ENCODE measurements at places on chromosomes 13 and 19.

GRCh38 chr13:52664272-52664671 lies 11.6 kb downstream of the SUGT1 start:
- DNase-seq, result no peak

- no peak for DNase-seq
Measured at GRCh38 chr13:101916775-101917474, 464.4 kb downstream of the ITGBL1 start.

DNA sequence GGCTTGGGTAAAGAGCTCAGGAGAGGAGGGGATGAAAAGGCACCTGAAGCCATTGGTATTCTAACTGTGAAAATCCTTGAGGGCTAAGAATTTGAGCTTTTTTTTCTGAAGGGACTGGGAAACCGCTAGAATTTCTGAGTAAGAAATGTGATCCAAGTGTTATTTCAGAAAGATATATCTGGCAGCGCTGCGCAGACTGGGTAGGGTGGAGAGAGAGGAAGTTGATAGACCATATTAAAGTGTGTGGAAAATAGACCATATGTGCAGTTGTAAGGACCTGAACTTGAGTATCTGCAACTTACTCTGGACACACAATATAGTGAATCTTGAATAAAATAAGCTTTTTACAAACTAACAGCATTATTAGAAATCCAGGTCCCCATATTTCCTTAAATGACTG lies 427.4 kb downstream of the NDFIP2 start:
- no peak for DNase-seq

- DNase-seq, result no peak
Measured at GRCh38 chr13:107374038-107374437, 806.1 kb upstream of the ARGLU1 start.

DNA sequence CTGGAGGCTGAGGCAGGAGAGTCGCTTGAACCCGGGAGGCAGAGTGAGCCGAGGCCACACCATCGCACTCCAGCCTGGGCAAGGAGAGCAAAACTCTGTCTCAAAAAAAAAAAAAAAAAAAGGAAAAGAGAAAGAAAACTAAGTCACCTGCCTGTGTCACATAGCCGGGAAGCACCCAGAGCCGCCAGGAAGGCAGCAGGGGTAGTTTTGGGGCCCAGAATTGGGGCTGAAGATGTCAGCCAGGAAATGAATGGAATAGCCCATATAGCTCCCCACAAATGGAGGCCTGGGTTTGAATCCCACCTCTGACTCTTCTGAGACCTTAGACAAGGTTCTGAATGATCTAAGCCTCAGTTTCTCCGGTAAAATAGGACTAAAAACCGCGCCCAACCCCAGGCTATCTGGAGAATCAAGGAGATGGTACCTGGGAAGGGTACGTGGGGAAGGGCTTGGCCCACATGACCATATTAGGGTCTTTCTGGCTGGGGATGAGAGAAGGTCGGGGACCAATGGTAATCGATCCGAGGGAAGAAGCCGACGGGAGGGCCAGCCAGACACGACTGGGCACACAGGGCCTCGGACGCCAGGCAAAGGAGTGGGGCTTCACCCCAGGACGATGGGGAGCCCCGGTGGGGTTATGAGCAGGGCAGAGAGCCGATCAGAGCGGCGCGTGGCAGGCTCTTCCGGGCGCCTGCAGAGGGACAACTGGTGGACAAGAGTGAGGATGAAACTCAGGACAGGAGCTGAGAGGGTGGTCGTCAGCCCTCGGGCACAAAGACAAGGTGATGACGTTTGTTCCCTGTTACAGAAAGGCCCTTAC lies 14.4 kb downstream of the CCDC124 start:
- no peak for DNase-seq

DNA sequence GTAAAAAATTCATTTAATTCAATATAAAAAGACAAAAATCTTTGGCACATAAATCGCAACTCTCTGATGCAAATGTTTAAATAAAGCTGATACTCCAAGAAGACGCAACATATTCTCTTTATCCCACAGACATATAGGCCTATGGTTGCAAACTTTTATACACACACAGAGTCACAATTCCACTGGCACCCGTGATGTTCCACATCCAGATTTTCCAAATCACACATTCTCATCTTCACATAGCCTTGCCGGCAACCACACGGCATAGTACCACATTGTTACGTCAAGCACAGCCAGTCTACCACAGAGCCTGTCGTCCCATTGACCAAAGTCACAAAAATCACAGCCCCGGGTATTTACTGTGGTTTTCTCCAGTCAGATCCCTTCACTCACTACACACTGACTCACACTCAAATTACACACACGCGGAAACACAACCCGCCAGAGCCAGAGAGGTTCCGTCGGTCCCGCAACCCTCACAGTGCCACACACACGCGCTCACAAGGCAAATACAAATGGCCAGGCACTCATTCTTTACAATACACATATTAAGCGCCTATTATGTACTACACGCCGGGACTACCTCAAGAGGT lies 546 bp upstream of the ZNF546 start:
- no peak for DNase-seq

DNA sequence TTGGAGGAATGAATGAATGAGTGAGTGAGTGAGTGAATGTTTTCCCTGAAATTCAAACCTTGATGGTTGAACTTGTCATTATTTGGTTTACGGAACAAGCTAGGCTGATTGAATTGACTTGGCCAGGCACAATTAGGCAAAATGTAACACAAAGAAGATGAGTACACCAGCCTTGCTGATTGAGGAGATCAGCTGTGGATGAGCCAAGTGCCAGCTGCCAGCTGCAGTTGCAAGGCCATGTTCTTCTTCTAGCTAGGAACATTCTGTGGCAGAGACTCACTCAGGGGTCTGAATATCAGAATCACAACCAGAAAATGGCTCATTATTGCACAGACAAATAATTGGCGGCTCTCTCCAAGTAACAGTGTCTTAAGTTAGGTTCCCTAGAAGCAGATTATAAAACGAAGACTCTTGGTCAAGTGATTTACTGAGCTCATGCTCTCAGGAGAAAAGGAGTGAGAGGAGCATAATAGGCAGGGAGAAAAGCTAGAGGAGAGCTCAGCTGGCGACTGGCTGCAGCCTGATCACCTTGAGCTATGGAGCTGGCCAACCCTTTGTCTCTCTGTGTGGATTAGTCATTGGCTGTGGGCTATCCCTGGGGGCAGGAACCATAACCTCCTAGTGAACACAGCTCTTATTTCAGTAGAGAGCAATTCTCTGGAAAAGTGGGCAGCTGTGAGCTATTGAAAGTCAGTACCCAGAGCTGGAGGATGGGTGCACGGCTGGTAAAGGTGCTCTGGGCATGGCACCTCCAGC lies 225.3 kb upstream of the SERP2 start:
- no peak for DNase-seq

GRCh38 chr19:47707135-47707925 lies 5.9 kb upstream of the EHD2 start:
- peak; percentile 71 for DNase-seq

- DNase-seq, result no peak
Measured at GRCh38 chr13:25252225-25252624, 35.1 kb downstream of the MTMR6 start.

DNA sequence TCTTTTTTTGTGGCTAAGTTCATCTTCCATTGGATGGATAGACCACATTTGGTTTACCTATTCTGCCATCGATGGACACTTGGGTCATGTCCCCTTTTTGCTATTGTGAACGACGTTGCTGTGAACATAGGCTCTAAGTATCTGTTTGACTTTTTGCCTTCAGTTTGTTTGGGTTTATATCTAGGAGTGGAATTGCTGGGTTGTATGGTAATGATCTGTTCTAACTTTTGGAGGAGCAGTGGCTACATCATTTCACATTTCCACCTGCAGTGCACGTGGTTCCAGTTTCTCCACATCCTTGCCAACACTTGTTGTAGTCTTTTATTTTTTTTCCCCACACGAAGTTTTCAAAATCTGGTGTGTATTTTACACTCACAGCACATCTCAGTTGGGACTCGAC lies 21.7 kb downstream of the BICRA start:
- DNase-seq, result no peak

GRCh38 chr13:109959903-109960302 lies 173.5 kb upstream of the IRS2 start:
- no peak for DNase-seq

- no peak for DNase-seq
Measured at GRCh38 chr13:25908366-25908765, 143.4 kb downstream of the SHISA2 start.

DNA sequence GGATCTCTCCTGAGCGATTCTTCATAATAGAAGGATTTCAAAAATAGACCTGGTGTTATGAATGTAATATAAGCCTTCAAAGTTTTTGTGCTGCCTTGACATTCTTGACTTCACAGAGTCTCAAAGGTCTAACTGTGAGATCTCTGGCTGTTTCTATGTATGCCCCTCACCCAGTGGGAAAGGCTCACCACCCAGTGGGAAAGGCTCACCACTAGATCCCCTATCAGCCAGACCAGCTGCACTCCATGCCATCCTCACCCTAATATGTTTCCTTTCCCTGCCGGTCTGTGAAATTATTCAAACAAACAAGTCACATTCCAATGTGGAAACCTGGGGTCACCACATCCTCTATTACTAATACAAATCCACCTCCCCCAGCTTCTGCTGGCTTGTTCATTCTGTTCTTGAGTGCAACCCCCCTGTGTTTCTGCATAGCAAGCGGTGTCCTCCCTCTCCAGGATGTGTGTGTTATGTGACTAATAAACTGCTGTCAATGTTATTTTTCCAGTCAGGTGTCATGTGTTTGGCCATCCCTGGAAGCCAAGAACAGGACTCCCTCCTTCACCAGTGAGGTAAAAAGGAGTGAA lies 13.8 kb upstream of the SLITRK1 start:
- no peak for DNase-seq

- peak; percentile 75 for DNase-seq
Measured at GRCh38 chr13:110138010-110138699, 168.8 kb downstream of the COL4A1 start.

DNA sequence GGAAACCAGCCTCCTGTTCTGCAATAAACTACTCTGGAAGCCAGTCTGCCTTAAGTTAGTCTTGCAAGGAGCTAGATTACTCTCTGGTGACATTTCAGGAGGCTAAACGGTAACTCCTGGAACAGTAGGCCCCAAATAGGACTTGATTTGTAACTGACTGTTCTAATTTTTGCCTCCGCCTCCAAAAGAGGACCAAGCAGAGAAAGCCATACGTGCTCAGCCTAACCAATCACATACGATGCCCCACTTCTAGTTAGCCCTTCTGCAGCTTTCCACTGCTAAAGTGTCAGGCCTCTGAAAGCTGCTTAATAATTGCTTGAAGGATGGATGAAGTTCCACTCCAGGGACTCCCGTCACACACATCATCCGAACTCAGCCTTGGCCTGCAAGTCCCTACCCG lies 744 bp downstream of the ZNF805 start:
- no peak for DNase-seq

DNA sequence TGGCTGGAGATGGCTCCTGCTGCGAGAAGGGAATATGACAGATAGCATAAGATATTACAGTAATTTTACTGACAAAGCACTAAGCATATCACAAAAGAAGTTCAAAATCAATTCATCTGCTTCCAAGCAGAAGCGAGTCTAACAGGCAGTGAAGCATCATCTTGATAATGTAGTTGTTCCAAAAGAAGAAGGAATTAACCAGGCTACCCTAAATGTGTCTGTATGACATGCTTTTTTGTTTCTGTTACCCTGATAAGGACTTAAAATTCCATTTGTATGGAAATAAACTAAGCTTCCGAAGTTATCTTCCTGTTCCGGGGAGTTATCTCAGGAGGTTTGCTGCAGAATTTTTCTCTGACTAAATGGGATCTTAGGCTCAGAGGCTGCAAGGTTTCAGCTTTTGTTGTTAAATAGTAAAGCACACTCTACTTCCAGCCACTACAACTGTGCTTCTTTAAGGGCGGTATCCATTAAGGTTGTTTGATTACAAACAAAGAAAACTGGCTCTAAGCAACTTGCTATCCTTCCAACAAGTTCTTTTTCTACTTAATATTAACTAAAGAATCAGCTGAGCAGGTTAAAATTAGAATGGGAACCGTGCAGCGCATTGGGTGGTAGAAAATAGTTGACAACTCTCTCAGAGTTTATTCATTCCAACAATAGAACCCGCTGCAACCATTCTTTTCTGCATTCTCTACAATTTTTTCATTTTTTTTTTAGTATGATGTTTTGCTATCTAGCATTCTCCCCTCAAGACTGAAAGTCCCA lies 607.3 kb downstream of the UQCRFS1 start:
- no peak for DNase-seq

DNA sequence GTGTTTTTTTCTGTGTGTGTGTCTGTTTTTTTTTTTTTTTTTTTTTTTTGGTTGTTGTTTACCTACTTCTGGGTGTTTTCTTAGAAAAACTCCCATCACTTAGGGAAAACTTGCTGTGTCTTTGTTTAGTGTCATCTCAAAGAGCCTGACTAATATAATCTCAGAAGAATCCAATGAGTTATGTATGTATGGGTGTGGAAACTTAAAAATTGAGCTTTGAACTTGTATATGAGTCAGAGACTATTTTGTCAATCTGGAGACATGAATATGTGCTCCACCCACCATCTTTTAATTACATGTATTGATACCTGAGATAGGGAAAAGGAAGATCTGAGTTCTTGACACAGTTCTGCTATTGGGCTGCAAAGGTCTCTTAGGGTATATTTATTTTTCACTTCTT lies 140.7 kb upstream of the SPRY2 start:
- DNase-seq, result no peak

DNA sequence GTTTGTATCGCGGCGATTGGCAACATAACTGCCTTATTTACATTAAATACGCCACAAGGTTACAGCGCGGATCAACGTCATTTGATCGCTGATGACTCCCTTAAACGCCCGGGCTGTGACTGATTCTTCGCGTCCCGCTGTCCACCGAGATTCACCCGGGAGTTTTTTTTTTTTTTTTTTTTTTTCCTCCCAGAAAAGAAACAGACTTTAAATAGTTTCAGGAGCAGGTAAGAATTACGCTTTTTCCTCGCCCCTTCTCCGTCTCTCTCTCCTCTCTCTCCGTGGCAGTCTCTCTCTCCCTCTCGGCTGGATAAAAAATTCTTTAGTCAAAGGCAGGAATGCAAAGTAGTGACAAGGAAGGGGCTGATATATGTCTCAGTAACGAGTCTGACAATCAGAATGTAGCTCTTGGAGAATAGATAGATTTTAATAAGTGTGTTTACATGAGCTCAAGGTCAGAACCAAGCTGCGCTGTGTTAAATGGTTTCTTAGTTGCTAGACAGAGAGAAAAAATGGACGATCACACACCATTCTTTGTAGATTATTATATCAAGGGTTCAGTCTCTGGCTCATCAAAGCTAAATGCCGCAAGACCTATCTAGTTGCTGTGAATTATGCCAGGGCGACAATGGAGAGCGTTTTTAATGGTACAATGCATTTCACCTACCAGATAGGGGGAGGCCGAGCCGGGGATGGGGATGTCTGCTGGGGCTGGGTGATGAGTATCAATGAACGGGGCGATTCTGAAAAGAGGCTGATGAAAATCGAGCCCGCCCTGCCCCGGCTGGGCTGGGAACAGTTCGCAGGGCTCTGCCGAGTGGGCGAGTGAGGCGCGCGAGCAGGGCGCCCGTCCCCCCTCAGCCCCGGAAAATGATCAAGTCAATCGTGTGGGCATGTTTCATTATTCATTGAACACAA lies 147.2 kb upstream of the ZNF536 start:
- no peak for DNase-seq

DNA sequence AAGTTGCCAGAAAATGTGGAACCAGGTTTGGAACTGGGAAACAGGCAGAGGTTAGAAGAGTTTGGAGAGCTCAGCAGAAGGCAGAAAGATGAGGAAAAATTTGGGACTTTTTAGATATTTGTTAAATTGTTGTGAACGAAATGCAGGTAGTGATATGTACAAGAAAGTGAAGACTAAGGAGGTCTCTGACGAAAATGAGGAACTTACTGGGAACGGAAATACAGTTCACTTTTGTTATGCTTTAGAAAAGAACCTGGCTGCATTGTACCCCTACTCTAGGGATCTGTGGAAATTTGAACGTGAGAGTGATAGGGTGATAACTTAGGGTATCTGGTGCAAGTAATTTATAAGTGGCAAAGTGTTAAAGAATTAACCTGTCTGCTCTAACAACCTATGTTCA lies 632.4 kb downstream of the SLITRK5 start:
- no peak for DNase-seq

Measured in gastrocnemius medialis (tissue), 4 donors.